ENCODE measurements at places on chromosomes 13 and 19.

- no peak for DNase-seq
Observed at GRCh38 chr19:38294090-38294489, 10.0 kb upstream of the C19orf33 start.

- peak; percentile 7 for DNase-seq
Observed at GRCh38 chr13:40445557-40445990, 220.9 kb downstream of the FOXO1 start.

DNA sequence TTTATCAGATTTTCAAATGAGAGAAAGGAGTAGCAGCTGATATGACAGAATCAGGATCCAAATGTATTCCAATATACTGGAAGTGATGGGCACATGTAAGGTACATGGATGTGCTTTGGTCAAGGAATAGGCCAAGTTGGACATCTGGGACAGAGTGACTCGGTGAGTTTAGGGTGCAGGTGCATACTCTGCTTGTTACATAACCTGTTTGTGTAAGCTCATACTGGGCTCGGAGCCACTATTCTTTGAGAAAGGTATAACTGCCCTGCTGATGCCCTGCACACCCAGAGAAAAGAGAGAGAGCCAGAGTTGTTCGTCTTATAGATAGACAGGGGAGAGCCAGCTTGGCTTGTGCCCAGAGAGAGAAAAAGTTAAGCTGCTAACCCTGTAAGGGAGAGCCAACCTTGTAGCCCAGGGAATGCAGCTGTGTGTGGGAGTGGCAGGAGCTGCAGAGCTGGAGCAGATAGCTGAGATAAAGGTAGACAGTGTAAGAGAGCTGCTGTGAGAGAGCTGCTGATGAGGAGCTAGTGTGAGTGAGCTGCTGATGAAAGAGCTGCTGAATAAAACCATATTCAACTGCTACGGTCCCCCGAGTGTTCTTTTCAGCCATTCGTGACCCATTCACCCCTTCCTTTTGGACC lies 40.7 kb upstream of the N4BP2L1 start:
- DNase-seq: no peak

DNA sequence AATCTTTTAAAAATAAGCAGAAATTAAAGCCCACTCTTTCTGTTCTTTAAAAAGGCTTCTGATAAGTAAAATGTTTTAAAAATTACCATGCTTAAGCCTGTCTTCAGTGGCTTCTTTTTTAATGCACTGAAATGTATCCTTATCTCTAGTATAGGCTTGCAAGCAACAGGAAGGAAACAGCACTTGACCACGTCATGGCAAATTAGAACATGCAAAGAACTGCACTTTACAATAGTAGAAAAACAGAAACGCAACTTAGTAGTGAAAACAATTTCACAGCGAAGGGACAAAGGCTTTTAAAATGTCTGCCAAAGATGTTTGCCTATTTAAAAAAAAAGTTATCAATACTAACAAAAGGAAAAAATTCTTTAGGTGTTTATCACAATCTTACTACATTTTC lies 36.3 kb downstream of the ELF1 start:
- DNase-seq: peak; percentile 17

GRCh38 chr13:106033659-106034058 lies 501.8 kb downstream of the EFNB2 start:
- no peak for DNase-seq

Measured in stimulated activated CD8-positive, alpha-beta memory T cell treated with anti-CD3 and anti-CD28 coated beads, Interleukin-4, amount 100 ng/mL, for 24 hours (primary cell).